ENCODE measurements at places on chromosomes 13 and 19. TPM values are rescaled to one million over a fixed set of nuclear protein-coding genes. Genes with fewer than 3 reads are reported as not detected.

The FGF14 gene
- total RNA-seq: not detected

The NCAN gene
- not detected for total RNA-seq

The PPP6R1 gene
- 50.4 TPM for total RNA-seq

The DLEU7 gene
- not detected for total RNA-seq

The CD33 gene
- not detected for total RNA-seq

The IL12RB1 gene
- not detected for total RNA-seq

The MAP2K2 gene
- 165 TPM for total RNA-seq

The ZNF66 gene
- 5.4 TPM for total RNA-seq

The CLC gene
- not detected for total RNA-seq

All from airway epithelial cell (primary cell).